ENCODE measurements at places on chromosomes 2 and 18.

DNA sequence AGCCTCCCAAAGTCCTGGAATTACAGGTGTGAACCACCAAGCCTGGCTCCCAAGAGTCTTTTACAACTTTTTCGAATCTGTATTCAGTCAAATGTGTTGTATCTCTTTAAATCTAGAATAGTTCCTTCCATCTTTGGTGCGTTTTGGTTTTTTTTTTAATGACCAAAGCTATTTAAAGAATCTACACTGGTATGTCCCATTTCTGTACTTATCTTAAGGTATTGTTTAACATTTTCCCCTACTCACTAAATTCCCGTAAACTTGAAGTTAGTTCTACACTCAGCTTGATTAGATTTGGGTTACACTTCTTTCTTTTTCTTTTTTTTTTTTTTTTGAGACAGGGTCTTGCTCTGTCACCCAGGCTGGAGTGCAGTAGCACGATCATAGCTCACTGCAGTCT, 63.8 kb downstream of the TMEM237 start:
- DNase-seq = no peak

GRCh38 chr18:8351161-8351560, 258.1 kb upstream of the RAB12 start:
- no peak for DNase-seq

- DNase-seq = no peak
These were observed 558 bp downstream of the DNAJC10 start for GRCh38 chr2:182716650-182716979.

DNA sequence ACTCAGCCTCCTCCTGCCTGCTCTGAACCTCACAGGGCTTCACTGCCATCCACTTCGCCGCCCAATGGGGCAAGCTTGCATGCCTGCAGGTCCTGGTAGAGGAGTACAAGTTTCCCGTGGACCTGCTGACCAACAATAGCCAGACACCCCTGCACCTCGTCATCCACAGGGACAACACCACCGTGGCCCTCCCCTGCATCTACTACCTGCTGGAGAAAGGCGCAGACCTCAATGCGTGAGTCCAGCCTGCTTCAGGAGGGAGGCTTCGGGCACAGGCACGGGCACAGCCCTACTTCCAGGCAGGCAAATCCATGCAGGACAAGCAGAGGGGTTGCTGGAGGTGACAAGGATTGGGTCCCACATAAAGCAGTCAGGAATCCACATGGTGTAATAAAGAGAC, 1.2 kb downstream of the ANKRD53 start:
- no peak for DNase-seq

DNA sequence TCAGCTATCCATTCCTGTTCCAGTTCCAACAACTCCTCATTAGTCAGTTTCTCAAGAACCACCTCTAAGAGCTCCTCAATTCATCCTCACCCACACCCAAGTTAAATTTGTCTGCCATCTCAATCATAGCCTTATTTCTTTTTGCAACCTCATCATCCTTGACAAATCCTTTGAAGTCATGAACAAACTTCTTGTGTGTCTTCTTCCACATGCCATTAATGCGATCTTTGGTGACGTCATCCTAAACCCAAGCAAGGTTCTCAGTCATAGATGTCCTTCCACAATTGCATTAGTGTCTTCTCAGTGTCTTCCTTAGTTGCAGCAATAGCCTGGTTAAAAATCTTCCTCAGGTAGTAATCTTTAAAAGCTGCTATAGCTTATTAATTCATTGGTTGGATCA, 71.2 kb upstream of the FSIP2 start:
- DNase-seq = no peak

GRCh38 chr18:49685231-49685942, 123.5 kb downstream of the LIPG start:
- no peak for DNase-seq

DNA sequence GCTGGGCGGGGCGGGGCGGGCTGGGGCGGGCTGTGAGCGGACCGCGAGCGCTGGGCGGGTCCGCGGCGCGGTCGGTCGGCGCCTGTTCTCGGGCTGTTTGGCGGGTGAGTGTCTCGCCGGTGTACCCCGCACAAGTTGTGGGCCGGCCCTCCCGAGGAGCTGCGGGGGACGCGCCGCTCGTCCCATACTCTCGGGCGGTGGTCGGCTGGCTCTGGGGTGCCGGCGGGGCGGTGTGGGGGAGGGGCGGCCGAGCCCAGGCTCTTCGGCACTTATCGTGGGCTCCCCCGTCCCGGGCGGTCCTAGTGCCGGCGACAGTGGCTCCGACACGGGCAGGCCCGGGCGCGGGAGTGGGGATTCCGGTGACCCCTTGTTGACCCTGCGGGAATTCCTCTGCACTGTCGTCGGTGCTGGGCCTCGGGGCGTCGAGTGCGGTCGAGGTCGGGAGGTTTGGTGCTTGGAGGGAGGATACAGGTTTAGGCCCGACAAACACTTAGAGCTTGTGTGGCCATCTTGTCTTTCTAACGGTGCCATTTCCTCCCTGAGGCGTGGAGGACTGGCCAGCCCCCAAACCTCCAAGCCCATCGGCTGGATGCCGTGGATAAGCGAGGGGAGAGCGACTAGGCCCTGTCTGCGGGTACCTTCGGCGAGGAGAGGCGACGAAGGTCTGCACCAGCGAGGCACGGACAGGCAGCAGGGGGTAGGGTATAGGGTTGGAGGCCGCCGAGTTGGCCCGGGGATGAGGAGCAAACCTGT, at the start of gene SEPTIN2:
Gene SEPTIN2 (plus strand): TSS at position 47 of the 753 bp plus-strand sequence. CDS start 8,308 bp downstream, outside the sequence.
- peak; percentile 68 for DNase-seq
